ENCODE measurements at places on chromosomes 1 and 21.

- peaks cover 13% of the 10 kb centered on the region for H3K27me3 ChIP-seq
- H3K4me1 ChIP-seq: no peaks in the 10 kb centered on the region
- H3K36me3 ChIP-seq: no peaks in the 10 kb centered on the region
- DNase-seq: no peak
- H3K27ac ChIP-seq: no peak overlapping the region
Observed at GRCh38 chr21:35996217-35996616, 64.1 kb downstream of the SETD4 start.

- DNase-seq: no peak
- peaks cover 26% of the 10 kb centered on the region for H3K27me3 ChIP-seq
- no peaks in the 10 kb centered on the region for H3K4me1 ChIP-seq
- H3K4me3 ChIP-seq: no peak overlapping the region
- H3K36me3 ChIP-seq: no peaks in the 10 kb centered on the region
Observed at GRCh38 chr21:45234127-45234526, 53.6 kb downstream of the POFUT2 start.

GRCh38 chr1:203210350-203210749 lies 19.1 kb downstream of the CHIT1 start:
- H3K27ac ChIP-seq: no peak overlapping the region
- H3K27me3 ChIP-seq: peaks cover 8% of the 10 kb centered on the region
- DNase-seq: no peak
- no peak overlapping the region for H3K4me3 ChIP-seq
- no peaks in the 10 kb centered on the region for H3K4me1 ChIP-seq
- no peaks in the 10 kb centered on the region for H3K36me3 ChIP-seq

DNA sequence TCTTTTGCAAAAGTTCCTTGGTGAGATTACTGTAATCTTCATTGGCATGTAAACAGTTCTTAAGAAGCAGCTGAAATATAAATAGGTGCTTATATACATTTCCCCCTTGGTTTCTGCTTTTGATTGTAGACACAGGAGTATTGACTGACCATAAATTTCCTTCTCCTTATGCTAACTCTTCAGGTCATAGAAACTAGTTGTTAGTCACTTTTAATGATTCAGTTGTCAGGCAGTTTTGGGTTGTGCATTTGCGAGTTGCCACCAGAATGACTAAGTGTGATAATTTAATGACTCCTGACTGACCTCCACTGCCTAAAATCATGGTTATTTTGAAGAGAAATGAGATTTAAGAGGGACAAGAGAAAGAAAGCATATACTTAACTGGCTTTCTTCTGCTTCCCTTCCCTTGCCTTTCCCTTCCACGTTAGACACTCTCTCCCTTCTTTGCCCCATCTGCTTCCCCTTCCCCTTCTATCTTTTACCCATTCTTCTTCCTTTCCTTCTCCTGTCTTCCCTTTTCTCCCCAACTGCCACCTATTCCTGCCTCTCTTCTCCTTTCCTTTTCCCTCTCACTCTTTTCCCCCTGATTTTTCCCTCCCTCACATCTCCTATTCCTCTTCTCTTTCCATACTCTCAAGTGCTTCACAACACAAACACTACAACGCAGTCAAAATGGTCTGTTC lies 12.3 kb downstream of the ZMPSTE24 start:
- H3K4me1 ChIP-seq: no peaks in the 10 kb centered on the region
- H3K4me3 ChIP-seq: no peak overlapping the region
- H3K27me3 ChIP-seq: no peaks in the 10 kb centered on the region
- no peak overlapping the region for H3K27ac ChIP-seq

DNA sequence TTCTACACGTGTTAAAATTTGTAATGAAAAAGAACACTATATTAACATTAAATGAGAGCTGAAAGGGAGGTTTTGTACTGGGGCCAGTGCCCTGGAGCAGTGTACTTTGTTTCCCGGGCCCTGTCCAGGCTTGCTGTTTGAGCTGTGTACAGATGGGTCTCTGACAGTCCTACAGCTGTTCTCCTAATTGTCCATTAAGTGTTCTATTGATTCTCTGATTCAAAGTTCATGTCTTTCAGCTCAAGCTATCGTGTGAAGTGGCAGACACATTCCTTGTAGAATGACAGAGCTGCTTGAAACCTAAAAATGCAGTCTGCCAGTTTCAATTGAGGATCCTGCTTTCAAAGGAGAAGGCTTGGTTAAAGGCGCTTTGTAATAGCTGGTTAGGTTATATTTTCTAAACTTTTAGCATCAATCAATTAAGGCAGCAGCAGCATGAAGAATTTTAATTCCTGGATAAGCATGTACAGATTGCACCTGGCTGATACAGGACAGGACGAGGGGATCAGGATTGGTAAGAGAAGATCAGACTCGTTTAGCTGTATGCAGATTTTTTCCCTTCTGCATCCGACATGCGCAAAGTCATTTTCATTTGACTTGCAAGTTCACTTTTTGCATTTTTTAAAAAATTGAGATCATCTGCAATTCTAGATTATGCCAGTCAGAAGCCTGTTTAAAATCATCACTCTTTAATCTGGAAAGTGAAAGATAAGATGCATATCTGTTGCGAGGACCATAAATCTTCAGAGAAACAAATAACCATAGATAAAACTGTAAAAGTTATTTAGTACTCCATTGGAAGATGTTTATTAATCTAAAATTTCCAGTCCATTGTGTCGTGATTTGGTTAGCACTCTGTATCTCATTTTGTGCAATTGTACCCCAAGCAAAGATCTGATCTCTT lies 98.5 kb downstream of the ATG4C start:
- no peaks in the 10 kb centered on the region for H3K4me1 ChIP-seq
- no peaks in the 10 kb centered on the region for H3K36me3 ChIP-seq
- peaks cover 4% of the 10 kb centered on the region for H3K27me3 ChIP-seq
- no peak for DNase-seq
- no peak overlapping the region for H3K4me3 ChIP-seq

DNA sequence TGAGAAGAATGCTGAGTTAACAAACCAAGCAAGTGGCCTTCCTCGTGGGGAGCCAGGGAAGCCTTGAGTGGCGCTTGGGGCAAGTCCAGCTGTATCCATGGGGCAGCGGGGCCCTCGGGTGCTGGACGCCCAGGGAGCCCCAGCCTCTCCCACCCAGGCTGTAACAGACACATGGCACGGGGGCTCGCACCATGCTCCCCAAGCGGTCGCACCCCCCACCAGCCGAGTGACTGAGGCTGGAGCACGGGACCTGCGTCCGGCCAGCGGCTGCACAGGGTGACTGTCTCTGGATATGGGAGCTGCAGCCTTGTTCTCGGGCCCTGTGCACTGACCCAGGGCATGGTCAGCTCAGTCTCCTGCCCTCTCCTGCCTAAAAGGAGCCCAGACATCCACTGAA lies 53.9 kb upstream of the ACTRT2 start:
- no peak for DNase-seq
- no peak overlapping the region for H3K27ac ChIP-seq
- no peaks in the 10 kb centered on the region for H3K36me3 ChIP-seq
- no peak overlapping the region for H3K4me3 ChIP-seq
- no peaks in the 10 kb centered on the region for H3K27me3 ChIP-seq
- H3K4me1 ChIP-seq: no peaks in the 10 kb centered on the region

- no peak for DNase-seq
- H3K36me3 ChIP-seq: no peaks in the 10 kb centered on the region
- H3K4me3 ChIP-seq: no peak overlapping the region
- H3K27ac ChIP-seq: no peak overlapping the region
- peaks cover 1% of the 10 kb centered on the region for H3K27me3 ChIP-seq
Observed at GRCh38 chr1:115781851-115782250, 13.3 kb upstream of the CASQ2 start.

GRCh38 chr1:219465212-219466093 lies 147.5 kb downstream of the ZC3H11B start:
- H3K27me3 ChIP-seq: no peaks in the 10 kb centered on the region
- H3K36me3 ChIP-seq: no peaks in the 10 kb centered on the region
- no peak overlapping the region for H3K4me3 ChIP-seq
- DNase-seq: no peak
- H3K27ac ChIP-seq: no peak overlapping the region

GRCh38 chr1:157628773-157629172 lies 30.9 kb upstream of the FCRL4 start:
- DNase-seq: no peak
- no peaks in the 10 kb centered on the region for H3K4me1 ChIP-seq
- no peak overlapping the region for H3K27ac ChIP-seq
- H3K4me3 ChIP-seq: no peak overlapping the region
- no peaks in the 10 kb centered on the region for H3K36me3 ChIP-seq

GRCh38 chr21:44461464-44462001 lies 6.2 kb downstream of the LRRC3 start:
- no peak for DNase-seq
- no peak overlapping the region for H3K27ac ChIP-seq
- H3K4me1 ChIP-seq: no peaks in the 10 kb centered on the region
- H3K4me3 ChIP-seq: no peak overlapping the region

DNA sequence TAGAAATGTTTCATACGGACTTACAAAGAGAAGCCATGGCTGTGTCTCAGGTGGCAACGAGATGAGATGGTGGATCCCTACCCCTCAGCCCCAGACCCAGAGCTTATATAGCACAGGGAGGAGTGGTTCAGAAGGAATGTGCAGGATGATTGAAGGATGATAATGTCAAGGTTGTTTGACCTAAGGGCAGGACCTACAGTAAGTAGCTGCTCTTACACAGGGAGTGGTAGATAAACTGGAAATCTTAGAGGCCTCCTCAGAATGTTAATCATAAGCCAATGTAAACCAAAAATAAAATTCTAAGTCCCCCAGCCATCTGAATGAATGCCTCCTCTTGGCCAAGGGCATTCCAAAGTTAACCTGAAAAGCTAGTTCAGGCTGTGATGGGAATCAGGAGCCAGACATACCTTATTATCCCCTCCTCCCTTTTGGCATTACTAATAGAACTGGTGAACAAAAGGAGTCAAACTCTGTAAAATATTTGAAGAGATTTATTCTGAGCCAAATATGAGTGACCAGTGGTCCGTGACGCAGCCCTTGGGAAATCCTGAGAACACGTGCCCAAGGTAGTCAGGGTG lies 45.8 kb upstream of the PDE9A start:
- no peaks in the 10 kb centered on the region for H3K36me3 ChIP-seq
- no peak overlapping the region for H3K4me3 ChIP-seq
- no peaks in the 10 kb centered on the region for H3K4me1 ChIP-seq

DNA sequence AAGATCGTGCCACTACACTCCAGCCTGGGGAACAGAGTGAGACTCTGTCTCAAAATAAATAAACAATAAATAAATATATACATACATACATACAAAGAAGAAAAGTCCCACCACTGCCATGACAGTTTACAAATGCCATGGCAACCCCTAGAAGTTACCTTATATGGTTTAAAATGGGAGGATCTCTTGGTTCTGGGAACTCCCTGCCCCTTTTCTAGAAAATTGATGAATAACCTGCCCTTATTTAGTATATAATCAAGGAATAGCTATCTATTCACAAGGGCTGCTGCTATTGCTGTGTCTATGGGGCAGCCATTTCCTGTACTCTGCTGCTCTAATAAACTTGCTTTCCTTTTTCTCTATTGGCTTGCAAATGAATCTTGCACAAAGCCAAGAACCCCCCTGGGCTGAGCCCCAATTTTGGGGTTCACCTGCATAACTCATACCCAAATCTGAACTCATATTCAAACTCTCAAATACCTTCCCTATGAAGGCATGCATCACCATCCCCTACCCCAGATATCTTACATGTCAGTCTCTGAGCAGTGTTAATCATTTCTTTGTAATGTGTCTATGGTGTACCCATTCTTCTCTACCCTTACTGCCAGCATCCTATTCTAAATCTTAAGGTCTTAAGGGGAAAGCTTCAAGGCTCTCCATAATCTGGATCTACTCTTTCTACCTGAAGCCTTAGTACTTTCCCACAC lies 9.0 kb downstream of the GON4L start:
- peaks cover 6% of the 10 kb centered on the region for H3K36me3 ChIP-seq
- peak; percentile 17 for DNase-seq
- no peak overlapping the region for H3K27ac ChIP-seq
- peaks cover 16% of the 10 kb centered on the region for H3K4me1 ChIP-seq

- H3K27ac ChIP-seq: no peak overlapping the region
- DNase-seq: no peak
- no peaks in the 10 kb centered on the region for H3K4me1 ChIP-seq
- no peak overlapping the region for H3K4me3 ChIP-seq
- H3K27me3 ChIP-seq: peaks cover 3% of the 10 kb centered on the region
Observed at GRCh38 chr21:45623436-45623835, 20.1 kb upstream of the PCBP3 start.

DNA sequence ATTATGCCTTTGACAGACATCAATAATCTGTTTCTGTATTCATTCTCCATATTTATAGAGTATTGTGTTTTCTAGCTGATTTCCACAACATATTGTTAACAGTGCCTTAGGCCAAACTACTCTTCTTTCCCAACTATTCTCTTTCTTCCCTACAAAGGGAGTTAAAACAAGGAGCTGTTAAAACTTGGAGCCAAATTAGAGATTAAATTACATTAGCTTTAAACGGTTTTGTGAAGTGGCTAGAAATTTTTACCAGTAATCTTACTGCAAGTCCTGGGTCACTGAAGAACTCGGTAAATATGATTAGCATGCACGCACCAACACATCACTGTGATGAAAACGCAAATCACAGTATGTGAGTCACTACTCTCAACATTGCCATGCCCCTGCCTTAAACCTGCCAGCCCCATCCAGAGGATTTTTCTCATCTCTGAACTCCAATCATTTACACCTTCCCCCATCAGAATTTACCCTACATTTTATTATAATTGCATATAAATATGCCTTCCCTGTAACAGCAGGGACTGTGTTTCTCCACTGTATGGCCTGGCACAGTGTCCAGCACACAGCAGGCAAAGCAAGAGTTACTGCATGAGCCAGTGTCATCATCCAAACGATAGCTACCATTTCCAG lies 1.5 kb upstream of the PRDX6 start:
- H3K27me3 ChIP-seq: no peaks in the 10 kb centered on the region
- H3K4me3 ChIP-seq: peak overlapping the region; percentile 8
- peak overlapping the region; percentile 13 for H3K27ac ChIP-seq
- H3K4me1 ChIP-seq: peaks cover 53% of the 10 kb centered on the region

GRCh38 chr1:186738926-186739325 lies 58.7 kb upstream of the PTGS2 start:
- no peak overlapping the region for H3K27ac ChIP-seq
- DNase-seq: no peak
- H3K4me3 ChIP-seq: no peak overlapping the region
- H3K4me1 ChIP-seq: no peaks in the 10 kb centered on the region
- H3K36me3 ChIP-seq: no peaks in the 10 kb centered on the region
- no peaks in the 10 kb centered on the region for H3K27me3 ChIP-seq

GRCh38 chr1:50861772-50862171 lies 98.3 kb downstream of the FAF1 start:
- H3K4me1 ChIP-seq: peaks cover 7% of the 10 kb centered on the region
- DNase-seq: peak; percentile 21
- H3K27me3 ChIP-seq: no peaks in the 10 kb centered on the region
- no peak overlapping the region for H3K4me3 ChIP-seq
- H3K27ac ChIP-seq: no peak overlapping the region

DNA sequence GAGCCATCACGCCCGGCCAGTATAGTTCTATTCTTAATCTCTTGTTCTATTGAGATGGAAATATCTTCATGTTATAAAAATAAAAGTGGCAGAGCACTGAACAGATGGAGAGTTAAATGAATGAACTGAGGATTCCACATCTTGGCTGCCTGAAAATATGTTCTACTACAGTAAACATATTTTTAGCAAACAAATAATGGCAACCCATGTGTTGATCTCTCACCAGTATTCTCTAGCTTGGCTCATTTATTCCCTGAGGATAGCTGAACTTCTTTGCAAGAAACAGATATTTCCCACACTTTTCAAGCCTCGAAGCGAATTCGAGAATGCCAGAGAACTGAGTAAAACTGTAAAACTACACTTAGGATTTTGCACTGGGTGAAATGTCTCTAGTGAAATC lies 58.9 kb downstream of the DIRAS3 start:
- H3K36me3 ChIP-seq: no peaks in the 10 kb centered on the region
- H3K27me3 ChIP-seq: no peaks in the 10 kb centered on the region
- no peak for DNase-seq
- no peak overlapping the region for H3K4me3 ChIP-seq

Data from endothelial cell of umbilical vein (primary cell).